ENCODE measurements at places on chromosomes 7 and 10.

- DNase-seq = no peak
Measured at GRCh38 chr10:127449490-127449889, 99.6 kb upstream of the NPS start.

- DNase-seq = no peak
Measured at GRCh38 chr10:131576341-131577177, 265.0 kb upstream of the TCERG1L start.

- DNase-seq = peak; percentile 75
Measured at GRCh38 chr10:67884842-67885670, 600 bp downstream of the SIRT1 start.

GRCh38 chr7:75690121-75690523 lies 48.6 kb downstream of the HIP1 start:
- no peak for DNase-seq

DNA sequence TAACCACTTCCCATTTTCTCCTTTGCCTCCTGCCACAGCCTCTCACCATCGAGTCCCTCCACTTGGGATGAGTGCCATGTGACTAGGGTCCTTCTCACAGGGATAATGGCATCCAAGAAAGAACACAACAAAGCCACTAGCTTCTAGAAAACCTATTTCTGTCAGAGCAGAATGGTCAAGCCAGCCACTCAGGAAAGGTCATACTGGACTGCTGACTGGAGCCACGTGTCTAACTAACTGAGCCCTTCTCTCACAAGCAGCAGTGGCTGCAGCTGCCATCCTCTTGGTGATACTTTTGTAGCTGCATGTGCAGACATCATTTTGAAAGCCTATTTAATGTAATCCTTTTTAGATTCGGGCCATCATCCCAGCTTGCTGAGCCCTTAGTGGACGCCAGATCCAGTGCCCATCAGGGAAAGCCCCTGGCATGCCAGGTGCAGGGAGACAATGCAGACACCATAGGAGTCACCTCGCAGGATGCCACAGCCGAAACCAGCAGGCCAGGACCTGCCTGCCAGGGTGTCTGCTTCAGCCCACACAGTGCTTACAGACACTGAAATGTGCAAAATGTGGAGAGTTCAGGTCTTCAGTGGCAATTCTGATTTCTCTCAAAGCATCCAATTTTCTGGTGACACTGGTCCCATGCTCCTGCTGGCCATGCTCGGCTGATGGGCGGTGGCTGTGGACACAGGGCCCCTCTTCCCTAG lies 98.3 kb upstream of the DDC start:
- DNase-seq = no peak

DNA sequence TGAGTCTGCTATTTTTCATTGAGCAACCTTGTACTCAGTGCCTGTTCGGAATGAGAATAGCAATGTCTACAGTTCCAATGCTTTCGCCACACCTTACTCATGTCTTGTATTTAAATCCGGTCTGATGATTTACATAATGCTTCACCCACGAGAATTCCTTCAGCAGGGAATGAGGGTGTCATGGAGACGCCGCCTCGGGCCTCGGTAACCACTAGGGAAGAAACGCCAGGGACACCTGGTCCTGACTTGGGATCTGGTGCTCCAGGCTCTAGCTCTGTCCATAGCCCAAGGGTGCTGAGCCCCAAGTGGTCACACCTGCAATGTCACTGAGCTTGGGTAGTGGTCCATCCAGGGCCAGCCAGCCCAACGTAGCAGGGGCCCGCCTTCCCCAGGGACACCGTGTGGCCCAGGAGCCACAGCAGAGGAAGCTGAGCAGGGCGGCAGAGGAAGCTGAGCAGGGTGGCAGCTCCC lies 37.4 kb downstream of the PRKAG2 start:
- no peak for DNase-seq

DNA sequence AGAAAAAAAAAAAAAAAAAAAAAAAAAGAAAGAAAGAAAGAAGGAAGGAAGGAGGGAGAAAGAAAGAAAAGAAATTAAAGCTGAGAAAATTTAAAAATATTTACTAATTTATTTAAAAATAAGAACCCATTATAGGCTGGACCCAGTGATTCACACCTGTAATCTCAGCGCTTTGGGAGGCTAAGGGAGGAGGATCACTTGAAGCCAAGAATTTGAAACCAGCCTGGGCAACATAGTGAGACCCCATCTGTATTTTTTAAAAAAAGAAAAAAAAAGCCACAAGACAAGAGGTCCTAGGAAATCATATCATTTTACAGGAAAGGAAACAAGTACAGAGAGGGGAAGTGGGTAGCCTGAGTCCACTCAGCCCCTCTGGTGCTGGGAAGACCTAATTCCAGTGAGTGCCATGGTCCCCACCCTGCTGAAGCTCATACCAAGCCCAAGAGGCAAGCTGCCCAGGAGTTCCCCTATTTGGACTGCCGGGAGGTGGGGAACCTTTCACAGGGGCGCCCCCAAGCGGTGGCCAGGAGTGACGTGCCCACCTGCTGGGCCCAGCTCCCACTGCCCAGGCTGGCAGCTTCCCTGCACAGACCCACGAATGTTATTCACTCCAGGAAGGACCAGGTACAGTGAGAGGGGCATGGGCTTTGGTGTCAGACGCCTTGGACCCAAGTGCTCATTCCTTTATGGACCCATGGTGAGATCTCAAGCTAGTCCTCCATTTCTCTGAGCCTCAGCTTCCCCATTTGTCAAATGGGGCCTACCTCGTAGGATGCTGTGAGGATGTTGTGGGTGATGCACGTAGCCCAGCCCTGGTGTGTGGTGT lies 133.6 kb downstream of the ZMIZ1 start:
- peak; percentile 35 for DNase-seq

DNA sequence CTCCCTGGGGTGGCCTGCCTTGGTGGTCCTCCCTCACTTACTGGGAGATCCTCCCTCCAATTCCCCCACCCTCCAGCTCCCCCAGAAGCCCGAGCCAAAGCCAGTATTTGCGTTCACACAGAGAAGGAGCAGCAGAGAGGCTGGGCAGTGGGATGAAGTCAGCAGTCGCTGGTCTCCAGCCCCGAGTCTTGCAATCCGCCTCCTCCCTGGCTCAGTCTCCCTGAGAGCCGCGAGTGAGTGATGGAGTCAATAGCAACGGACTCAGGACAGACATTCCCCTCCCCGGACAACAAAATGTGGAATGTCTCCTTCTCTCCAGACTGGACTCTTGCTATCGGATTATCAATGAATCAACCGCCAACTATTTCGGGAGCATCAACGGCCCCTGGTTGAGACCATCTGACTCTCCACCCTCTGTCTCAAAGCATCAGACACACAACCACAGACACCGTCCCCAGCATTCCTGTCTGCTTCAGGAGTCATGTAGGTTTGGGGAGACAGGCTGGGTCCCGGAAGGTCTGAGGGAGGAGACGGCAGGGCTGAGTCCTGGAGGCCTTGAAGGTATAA lies 178.4 kb downstream of the SH3PXD2A start:
- DNase-seq = no peak

DNA sequence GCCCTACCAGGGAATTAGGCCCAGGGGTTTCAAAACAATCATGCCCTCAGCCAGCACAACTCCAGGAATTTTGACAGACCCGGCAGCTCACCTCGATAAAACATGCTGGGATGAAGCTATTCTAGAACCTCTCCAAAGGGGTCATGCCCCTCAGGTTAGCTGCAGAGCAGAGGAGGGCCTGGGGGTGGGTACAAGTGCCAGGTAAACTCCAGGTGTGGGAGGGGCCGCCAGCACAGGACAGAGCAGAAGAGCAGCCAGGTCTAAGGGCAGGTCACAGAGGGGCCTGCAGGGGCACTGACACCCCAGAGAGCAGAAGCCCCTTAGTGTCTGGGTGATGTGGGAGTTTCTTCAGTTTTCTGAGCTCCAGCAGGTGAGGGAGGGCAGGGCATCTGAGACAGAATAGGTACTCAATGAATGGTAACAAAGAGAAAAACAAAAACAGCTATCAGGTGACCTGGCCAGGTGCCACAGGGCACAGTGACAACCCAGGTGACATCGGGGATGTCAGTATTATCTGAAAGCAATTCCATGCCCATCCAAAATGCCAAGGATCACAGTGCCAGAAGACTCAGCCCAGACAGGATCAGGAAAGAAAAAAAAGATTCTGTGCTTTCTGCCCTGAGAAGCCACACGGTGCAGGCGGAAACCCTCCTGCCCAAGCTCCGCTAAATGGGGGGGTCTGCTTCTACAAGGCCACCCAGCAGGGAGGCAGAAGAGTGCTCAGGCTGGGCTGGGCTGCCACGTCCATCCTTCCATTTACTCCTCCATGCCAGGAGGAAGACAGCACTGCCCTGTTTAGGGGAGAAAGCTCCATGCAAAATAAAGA lies 104.5 kb downstream of the TNS3 start:
- DNase-seq = no peak

GRCh38 chr7:158121441-158122045 lies 466.1 kb downstream of the PTPRN2 start:
- DNase-seq = no peak

DNA sequence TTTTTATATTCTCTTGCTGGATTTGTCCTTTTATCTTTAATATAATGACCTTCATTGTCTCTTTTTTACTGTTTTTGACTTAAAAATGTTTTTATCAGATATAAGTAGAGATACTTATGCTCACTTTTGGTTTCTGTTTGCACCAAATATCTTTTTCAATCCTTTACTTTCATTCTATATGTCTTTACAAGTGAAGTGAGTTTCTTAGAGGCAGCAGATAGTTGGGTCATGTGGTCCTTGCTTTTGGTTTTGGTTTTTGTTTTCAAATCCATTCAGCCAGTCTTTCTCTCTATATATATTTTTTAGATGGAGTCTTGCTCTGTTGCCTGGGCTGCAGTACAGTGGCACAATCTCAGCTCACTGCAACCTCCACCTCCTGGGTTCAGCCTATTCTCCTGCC lies 932.4 kb upstream of the LRRTM3 start:
- DNase-seq = no peak

- no peak for DNase-seq
Measured at GRCh38 chr10:112230325-112230988, 46.9 kb upstream of the GPAM start.

GRCh38 chr10:71383972-71384687 lies 12.6 kb upstream of the CDH23 start:
- DNase-seq = peak; percentile 67

DNA sequence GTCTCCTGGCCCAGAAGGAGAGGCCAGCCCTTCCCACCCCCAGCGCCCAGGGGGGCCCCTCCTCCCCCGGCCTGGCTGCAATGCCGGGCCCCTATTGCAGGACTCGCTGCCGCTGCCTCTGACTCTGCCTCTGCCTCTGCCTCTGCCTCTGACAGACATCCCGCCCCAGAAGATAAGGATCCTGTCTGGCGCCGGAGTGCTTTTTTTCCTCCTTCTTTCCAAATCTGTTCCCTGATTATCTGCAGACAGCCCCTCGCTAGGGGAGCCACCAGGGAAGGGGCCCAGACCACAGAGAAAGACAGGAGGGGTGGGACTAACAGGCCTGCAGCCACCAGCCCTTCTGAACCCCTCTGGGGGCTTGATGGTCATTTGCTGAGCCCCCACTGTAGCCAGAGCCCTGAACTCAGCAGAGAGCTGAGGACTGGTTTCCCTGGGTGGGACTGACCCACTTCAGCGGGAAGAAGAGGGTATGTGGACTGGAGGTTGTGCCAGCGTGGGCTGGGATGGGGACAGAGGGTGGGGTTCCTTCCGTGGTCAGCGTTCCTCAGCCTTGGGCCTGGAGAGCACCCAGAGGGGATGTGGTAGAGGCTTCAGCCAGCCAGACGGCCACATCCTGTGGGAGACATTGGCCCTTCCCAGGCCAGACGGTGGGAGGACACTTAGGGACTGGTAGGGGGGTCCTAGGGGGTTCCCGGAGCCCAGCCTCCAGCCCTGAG lies 22.8 kb downstream of the UNC5B start:
- DNase-seq = no peak

- no peak for DNase-seq
Measured at GRCh38 chr10:51269821-51270220, 195.5 kb downstream of the PRKG1 start.

DNA sequence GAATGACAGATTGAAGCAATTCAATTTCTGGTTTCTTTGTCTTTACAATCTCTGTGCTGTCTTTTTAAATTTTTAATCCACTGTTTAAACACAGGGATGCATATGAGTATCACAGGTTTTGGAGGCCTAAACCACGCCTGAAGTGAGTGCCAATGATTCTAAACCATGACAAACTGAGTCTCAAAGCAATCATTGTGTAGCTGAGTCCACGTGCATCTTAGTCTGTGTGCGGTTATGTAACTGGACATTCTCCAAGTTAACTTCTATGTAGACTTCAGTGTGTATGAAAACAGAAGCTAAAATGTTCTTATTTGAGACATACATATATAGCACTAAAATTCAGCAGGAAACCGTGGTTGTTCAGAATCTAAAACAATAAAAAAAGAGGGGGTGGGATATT lies 79.3 kb upstream of the ST8SIA6 start:
- DNase-seq = no peak

DNA sequence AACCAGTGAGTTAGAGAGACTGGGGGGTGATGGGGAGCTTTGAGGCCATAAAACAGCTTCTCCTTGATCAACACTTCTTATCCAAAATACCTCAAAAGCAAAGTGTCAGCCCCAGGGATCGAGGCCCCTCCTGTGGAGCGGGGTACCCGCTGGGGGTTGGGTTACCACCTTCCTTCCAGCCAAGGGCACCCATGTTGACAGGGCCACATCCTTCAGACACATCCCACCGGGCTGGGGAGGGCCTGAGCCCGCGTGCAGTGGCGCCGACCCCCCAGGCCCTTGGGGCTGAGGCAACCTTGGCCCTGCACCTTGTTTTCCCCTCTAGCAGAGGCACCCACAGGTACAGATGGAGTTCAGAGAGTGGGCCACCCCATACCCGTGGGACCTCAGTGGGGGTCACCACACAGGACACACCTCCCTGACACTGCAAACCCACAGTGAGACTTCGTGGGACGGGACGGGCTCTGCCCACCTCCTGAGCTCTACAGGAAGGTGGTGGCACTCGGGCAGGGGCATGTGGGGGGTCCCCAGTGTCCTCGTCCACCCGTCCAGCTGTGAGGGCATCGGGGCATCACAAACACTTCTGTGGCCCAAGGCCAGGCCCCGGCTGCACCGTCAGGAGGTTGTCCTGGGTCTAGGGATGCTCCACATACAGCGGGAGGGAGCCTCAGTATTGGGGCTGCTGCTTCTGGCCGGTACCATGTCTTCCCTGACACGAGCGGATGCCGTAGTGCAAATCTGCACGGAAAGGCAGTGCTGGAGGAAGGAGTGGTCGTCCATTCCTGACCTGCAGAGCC lies 10.7 kb downstream of the DPYSL4 start:
- DNase-seq = no peak

DNA sequence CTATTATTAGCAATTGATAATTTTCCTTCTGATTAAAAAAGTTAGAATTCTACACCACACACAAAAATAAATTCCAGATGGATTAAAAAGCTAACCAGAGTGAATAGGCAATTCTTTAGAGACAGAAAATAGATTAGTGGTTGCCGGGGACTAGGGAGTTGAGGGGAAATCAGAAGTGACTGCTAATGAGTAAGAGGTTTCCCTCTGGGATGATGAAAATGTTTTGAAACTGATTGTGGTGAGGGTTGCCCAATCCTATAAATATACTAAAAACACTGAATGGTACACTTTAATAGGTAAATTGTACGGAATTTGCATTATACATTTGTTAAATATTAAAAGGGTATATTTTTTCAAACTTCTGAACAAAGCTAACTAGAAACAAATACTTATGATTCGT lies 214.9 kb downstream of the GPAM start:
- DNase-seq = no peak

All from CD4-positive, alpha-beta T cell treated with Interferon alpha-2 for 1 hour (primary cell).